ENCODE measurements at places on chromosomes 1 and 21.

GRCh38 chr1:202056644-202057334 lies 46.4 kb downstream of the ELF3 start:
- no peak for DNase-seq

- no peak for DNase-seq
Measured at GRCh38 chr1:91603409-91603808, 102.8 kb downstream of the CDC7 start.

DNA sequence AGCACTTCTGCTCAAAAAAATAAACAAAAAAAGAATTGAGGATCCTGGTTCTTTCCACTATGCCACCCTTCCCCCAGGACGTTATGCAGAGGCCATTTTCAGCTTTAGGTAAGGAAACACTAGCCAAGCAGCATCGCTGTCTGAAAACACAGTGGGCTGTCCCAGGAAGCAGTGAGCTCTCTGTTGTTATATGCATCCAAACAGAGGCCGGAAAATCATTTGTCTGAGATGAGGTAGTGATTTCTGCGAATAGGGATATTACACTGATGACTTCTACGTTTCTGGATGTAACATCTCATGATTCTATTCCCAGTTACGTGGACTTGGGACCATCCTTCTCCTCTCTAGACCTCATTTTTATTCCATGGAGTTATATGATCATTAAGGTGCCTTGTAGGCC lies 137.2 kb downstream of the OMA1 start:
- DNase-seq, result no peak

DNA sequence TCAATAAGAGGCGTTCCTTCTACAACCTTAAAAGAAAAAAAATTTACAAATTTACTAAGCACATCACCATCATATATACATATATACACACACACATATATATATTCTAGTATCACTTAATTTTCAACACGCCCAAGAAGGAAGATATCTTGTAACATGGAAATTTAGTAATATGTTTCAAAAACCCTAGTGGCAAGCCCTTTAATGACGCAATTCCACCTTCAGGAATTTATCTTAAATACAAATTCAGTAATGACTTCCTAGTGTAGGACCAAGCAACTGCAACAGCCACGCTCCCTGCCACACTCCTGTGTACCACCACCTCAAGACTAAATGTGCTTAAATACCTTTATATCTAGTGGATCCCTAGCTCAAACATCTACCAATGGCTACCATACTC lies 12.5 kb downstream of the LBR start:
- DNase-seq, result no peak

DNA sequence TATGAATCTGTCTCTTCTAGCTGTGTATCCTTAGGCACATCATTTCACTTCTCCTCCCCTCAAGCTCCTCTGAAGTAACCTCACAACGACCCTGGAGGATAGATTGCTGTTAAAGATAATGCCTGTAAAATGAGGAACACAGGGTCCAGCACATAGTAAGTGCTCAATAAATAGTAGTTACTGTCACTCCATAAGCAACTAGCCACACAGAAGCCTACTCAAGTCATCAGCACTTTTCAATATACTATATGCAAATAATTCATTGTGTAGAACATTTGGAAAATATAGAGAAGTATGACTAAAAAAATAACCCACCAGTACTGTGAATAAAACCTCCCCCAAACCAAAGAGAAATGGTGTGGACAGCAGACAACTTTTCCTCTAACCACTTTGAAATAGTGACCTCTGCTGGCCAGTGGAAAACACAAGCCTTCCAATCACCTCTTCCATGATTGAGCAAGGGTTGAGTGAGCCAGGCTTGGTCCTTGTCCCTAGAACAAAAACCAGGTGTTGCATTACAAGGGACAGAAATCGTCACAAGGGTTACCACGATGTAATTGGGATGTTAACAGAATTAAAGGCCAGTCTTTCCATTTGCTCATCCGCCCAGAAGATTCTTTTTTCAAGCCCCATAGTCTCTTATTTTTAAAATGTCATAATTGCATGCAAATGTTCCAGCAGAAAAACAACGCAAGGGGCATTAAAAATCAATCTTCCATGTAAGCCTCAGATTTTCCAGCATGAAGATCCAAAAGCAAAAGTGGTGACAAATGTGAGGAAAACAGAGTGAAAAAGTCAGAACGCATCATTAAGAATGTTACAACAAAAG lies 15.7 kb upstream of the GLIS1 start:
- DNase-seq, result peak; percentile 61

GRCh38 chr1:156245451-156246232 lies 2.2 kb downstream of the PAQR6 start:
- DNase-seq, result no peak

- DNase-seq, result no peak
Measured at GRCh38 chr1:174872615-174873058, 127.1 kb upstream of the CACYBP start.

DNA sequence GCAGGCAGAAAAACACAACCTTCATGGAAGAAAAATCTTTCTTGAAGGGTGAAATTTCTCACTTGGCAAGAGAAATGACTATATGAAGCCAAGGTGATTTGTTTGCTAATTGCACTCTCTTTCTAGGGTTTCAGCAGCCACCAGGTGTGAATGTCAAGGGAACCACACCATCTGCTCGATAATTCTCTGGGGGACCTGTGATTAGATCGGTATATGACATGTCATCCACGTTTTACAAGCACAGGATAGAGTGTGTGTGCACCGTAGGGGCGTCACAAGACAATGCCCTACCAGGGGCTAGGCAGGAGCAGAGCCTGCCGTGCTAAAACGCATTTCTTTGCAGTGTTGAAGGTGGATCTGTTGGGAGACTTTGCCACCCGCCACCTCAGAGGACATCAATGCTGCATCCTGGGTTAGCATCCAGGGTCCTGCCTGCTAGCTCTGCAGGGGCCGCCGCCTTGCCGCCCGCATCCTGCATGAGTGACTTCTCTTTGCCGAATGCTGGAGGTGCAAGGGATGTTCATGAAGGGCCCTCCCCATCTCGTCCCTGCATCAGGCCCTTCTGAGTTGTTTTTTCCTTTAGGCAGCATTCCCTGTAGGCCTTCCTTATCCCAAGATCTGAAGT lies 37.8 kb upstream of the CCSAP start:
- DNase-seq, result no peak

DNA sequence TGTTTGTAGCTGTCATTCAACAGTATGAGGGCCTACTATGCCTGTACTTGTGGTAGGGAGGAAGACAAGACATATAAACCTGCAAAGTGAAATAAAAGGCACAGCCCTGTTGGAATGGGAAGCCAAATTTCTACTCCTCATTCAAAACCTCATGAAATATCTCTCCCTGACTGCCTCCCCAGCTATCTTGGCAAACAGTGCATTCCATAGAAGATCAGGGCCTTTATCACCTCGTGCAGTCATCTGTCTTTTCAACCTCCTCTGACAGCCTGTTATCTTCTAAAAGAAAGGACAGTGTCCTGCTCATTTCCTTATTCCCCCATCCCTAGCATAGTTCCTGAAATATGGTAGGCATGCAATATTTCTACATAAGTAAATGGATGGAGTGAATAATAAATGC lies 71.0 kb downstream of the SH3GLB1 start:
- DNase-seq, result no peak

GRCh38 chr1:63882048-63882704 lies 108.4 kb downstream of the ROR1 start:
- DNase-seq, result no peak

DNA sequence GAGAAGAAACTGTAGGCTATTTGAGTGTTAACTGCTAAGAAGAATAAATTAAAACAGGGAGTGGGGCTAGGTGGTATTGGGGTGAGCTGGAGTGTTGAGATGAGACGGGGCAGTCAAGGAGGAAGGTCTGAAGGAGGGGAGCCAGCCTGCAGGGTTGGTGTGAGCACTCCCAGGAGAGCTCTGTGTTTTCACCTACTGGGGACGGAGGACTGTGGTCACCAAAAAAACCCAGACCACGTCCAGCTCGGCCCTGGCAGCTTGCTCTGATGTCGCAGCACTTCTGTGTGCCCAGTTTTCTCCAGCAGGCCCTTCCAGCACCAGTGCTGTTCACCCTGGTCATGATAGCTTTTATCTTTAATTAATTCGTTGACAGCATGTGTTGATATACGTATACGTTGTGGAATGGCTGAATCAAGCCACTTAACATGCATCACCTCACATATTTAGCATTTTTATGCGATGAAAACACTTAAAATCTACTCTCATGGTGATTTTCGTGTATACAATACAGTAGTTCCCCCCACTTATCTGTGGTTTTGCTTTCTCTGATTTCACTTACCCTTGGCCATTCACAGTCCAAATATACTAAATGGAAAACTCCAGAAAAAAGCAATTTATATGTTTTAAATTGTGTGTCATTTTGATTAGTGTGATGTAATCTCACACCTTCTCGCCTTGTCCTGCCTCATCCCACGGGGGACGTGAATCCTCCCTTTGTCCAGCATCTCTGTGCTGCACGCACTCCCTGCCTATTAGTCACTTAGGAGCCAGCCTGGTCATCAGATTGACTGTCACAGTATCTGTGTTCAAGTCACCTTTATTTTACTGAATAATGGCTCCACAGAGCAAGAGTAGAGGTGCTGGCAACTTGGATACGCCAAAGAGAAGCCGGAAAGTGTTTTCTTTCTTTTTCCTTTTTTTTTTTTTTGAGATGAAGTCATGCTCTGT lies 12.3 kb downstream of the FAM3B start:
- no peak for DNase-seq

DNA sequence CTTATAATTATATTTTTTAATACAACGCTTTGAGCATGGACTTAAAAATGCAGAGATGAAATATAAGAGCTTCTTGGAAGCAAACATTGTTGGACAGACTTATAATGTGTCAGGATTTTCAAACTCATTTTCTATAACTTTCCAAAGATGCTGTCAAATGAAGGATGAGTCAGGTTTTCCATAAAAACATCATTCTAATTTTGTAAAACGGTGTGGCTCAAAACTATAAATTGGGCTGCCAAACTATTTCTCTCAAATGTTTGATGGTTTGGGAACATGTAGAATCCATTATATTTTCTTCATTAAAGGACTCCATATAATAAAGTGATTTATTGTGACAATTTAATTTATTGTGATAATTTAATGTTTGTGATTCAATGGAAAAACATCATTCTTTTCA lies 511.2 kb downstream of the USP25 start:
- DNase-seq, result no peak

DNA sequence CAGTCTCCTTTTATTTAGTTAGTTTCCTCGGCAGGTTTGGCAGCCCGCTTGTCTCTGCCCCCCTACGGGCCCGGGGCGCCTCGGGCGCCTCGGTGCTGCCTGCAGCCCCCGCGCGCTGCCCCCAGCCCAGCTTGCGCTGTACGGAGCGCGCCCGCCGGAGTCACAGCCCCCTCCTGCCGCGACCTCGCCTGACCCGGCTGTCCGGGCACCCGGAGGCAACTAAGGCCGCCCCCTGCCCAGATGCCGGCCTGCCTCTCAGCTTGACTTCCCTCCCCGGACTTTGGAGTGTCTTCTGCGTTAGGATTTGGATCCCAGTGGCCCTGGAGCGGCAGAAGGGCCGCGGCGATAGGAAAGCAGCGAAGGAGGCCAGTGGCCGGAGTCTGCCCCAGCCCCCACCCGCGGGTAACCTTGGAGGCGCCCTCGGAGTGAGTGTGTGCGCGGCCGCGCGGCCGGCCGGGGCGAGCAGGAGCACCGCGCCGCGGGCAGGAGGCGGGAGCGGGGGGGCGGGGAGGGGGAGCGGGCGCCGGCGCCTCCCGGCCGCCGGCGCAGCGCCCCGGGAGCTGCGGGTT lies 7.6 kb downstream of the CDKN2C start:
- DNase-seq, result peak; percentile 30

DNA sequence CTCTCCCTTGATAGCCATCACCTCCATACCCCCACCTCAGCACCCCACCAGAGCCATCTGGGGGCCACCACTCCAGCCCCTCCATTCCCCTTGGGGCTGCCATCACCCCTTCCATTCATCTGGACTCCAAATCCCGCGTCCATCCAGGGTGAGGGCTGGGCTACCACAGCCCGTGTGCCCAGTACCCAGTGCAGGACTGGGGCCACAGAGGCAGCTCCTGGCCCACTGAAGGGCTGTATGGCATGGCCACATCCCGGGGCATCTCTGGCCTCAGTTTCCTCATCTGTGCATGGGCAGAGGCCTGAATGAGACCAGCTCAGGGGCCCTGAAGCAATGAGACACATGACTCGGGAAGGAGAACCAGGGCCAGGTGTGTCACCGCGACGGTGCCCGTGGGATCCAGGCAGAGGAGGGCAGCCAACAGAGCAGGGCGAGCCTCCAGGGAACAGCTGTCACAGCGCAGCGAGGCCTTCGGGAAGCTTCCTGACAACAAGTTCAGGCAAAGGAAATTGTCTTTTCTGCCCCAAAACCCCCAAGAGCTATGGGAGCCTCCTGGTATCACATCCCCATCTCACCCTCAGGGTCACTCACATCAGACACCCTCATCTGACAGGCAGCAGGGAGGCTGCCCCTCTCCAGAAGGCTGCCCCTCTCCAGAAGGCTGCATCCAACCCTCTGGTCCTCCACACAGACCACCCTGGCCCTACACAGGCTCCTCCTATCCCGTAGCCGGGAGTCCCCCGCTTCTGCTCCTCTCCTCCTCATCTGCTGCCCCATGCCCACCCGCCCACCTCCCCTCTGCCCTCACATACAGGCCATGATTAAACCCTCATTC lies 76.3 kb downstream of the MEGF6 start:
- DNase-seq, result no peak

- no peak for DNase-seq
Measured at GRCh38 chr1:31523012-31523411, 53.3 kb upstream of the TINAGL1 start.

GRCh38 chr1:102191723-102192122 lies 195.0 kb upstream of the OLFM3 start:
- peak; percentile 41 for DNase-seq

DNA sequence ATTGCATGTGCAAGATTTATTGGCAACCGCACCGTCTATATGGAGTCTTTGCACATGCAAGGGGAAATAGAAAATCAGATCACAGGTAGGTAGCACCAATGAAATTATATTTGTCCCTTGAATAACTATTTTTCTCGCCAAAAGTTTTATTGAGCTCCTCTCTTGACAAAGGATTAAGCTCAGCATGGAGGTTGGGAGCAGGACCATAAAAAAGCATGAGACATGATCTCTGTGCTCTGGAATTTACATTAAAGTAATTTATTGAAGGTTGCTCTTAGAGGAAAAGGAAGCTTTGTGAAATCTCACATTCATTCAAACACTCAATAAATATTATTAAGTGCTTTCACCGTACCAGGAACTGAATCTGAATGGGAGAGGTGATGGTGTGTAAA lies 66.0 kb upstream of the UBE2U start:
- no peak for DNase-seq

DNA sequence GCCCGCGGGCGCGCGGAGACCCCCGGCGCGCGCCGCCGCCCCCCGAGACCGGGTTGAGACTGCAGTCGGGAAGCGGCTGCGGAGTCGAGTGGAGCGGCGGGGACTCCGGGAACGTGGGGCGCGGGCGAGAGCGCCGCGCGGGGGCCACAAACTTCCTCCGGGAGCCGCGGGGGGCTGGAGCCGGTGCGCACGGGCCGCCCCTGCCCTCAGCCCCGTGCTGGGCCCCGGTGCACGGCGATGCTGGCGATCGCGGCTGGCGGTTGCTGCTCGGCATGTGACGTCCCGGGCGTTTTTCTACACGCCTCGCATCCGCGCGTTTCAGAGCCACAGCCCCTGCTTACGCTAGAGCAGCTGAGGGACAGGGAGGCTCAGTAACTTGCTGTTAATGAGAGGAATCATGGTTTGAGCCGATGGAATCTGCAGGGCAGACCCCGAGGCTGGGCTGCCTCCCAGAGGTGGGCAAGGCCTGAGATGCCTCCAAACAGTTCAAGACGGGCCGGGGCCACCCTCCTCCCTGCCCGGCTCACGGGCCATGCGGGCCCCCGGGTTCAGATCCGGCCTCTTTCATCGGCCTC lies 520 bp downstream of the TMEM201 start:
- peak; percentile 51 for DNase-seq

Measured in MM.1S (cell line).